ENCODE measurements at places on chromosomes 1 and 21. TPM values are rescaled to one million over a fixed set of nuclear protein-coding genes. Genes with fewer than 3 reads are reported as not detected.

Gene KIRREL1
- polyA plus RNA-seq, result 0.92 TPM

Gene ZNF697
- 0.60 TPM for polyA plus RNA-seq

Gene COL6A1
- 131 TPM for polyA plus RNA-seq

Gene PCP4
- 6.2 TPM for polyA plus RNA-seq

Gene ATP1A4
- not detected for polyA plus RNA-seq

Gene CDC42BPA
- 9.9 TPM for polyA plus RNA-seq

Gene TNNI3K
- polyA plus RNA-seq, result 3.0 TPM

Gene CYP4X1
- 0.60 TPM for polyA plus RNA-seq

Gene GBP3
- 66.4 TPM for polyA plus RNA-seq

Gene NUP210L
- not detected for polyA plus RNA-seq

Gene SYT14
- not detected for polyA plus RNA-seq

- H3K36me3 ChIP-seq, result no peaks in the 10 kb centered on the region
- no peak for DNase-seq
- H3K27me3 ChIP-seq, result no peaks in the 10 kb centered on the region
- H3K4me1 ChIP-seq, result no peaks in the 10 kb centered on the region
- no peak within 1 kb of the TSS for H3K4me3 ChIP-seq
- H3K27ac ChIP-seq, result no peak within 1 kb of the TSS
These were observed at the start of gene DMRTB1 for GRCh38 chr1:53459321-53460175. DMRTB1 (plus strand) TSS chr1:53459399; CDS start chr1:53459454, 55 bp downstream.

- H3K27me3 ChIP-seq, result no peaks in the 10 kb centered on the region
- H3K4me1 ChIP-seq, result no peaks in the 10 kb centered on the region
These were observed 6.6 kb downstream of the SELP start for GRCh38 chr1:169623132-169623926.

- peak overlapping the region; percentile 91 for H3K27ac ChIP-seq
- no peaks in the 10 kb centered on the region for H3K27me3 ChIP-seq
- DNase-seq, result no peak
- no peak overlapping the region for H3K4me3 ChIP-seq
- peaks cover 43% of the 10 kb centered on the region for H3K4me1 ChIP-seq
These were observed 4.1 kb downstream of the CSF1 start for GRCh38 chr1:109914587-109915240.

- peak; percentile 30 for DNase-seq
- H3K27ac ChIP-seq, result no peak overlapping the region
- no peaks in the 10 kb centered on the region for H3K4me1 ChIP-seq
- H3K4me3 ChIP-seq, result no peak overlapping the region
These were observed 333.6 kb downstream of the NPHP4 start for GRCh38 chr1:5658340-5659316.

DNA sequence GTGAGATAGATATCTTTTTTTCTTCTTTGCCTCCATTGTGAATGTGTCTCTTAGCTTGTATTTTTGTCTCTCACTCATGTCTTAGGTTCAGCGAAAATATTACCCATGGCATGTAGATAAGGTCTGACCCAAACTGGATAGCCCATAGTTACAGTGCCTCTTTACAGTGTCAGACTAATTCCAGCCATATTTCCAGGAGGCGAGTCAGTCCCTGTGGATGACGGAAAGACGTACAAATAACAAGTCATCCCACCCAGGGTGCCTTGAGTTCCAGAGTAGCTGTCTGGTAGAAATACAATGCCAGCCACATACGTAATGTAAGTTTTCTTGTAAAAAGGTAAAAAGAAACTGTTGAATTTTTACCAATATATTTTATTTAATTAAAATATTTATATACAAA lies 157.3 kb downstream of the ZNF281 start:
- H3K4me3 ChIP-seq, result no peak overlapping the region
- H3K27me3 ChIP-seq, result no peaks in the 10 kb centered on the region

GRCh38 chr1:176604461-176604860 lies 141.5 kb downstream of the PAPPA2 start:
- H3K4me3 ChIP-seq, result no peak overlapping the region
- DNase-seq, result no peak
- H3K27me3 ChIP-seq, result no peaks in the 10 kb centered on the region
- no peaks in the 10 kb centered on the region for H3K36me3 ChIP-seq
- no peaks in the 10 kb centered on the region for H3K4me1 ChIP-seq
- H3K27ac ChIP-seq, result no peak overlapping the region

- no peaks in the 10 kb centered on the region for H3K27me3 ChIP-seq
- DNase-seq, result no peak
- no peaks in the 10 kb centered on the region for H3K36me3 ChIP-seq
- H3K4me3 ChIP-seq, result no peak overlapping the region
These were observed 69.4 kb upstream of the TLR5 start for GRCh38 chr1:223212441-223212840.

GRCh38 chr21:29265690-29266479 lies 32.8 kb upstream of the BACH1 start:
- no peak overlapping the region for H3K4me3 ChIP-seq
- no peaks in the 10 kb centered on the region for H3K4me1 ChIP-seq
- H3K36me3 ChIP-seq, result no peaks in the 10 kb centered on the region
- no peak for DNase-seq

DNA sequence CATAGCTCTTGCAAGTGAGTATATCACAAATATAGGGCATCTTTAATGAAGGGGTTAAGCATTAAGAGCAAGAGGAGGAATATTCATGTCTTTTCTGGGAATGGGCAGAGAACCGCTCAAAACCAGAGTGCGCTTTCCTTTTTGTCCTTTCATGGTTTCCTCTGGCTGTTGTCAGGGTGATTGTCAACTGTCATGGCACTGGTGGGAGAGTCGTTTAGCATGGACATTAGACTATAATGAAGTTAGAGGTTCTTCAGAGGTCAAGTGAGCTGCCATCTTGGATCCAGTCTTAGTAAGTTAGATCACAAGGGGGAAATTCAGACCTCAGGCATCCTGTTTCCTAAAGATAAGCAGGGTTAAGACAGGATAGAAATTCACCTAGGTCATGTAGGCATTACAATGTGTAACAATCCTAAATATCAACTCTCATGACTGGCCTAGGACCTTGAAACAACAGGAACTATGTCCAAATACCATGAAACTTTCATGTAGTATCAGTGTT lies 12.1 kb upstream of the COA6 start:
- H3K36me3 ChIP-seq, result no peaks in the 10 kb centered on the region
- H3K27ac ChIP-seq, result no peak overlapping the region
- no peak for DNase-seq
- H3K4me1 ChIP-seq, result no peaks in the 10 kb centered on the region
- H3K27me3 ChIP-seq, result peaks cover 3% of the 10 kb centered on the region
- H3K4me3 ChIP-seq, result no peak overlapping the region

DNA sequence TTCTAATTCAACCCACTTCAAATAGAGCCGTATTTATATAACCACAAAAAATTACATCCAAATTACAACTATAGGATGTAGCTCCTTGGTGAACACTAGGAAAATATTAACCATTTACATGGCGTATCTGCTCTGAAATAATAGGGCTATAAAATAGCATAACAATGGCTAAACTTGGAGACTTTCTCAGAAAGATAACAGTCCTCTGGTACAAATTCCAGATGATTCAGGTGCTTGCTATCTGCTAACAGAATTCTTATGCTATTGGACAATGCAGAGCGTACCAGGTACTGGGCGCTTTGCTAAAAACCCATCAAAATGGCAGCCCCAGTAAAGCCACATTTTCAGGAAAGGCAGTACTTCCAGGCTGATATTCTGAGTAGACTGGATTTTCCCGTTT lies 209.7 kb upstream of the C8B start:
- H3K27me3 ChIP-seq, result no peaks in the 10 kb centered on the region
- no peaks in the 10 kb centered on the region for H3K4me1 ChIP-seq
- no peak overlapping the region for H3K4me3 ChIP-seq
- no peaks in the 10 kb centered on the region for H3K36me3 ChIP-seq
- H3K27ac ChIP-seq, result no peak overlapping the region
- no peak for DNase-seq

DNA sequence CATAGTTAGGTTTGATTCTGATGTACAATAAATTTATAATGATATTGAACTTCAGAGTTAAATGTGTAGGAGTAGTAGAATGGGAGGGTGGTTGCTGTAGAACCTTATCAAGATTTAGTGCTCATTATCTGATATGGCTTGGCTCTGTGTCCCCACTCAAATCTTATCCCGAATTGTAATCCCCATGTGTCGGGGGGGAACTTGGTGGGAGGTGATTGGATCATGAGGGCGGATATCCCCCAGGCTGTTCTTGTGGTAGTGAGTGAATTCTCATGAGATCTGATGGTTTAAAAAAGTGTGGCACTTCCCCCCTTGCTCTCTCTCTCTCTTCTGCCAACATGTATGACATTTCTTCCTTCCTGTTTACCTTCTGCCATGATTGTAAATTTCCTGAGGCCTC lies 265.5 kb downstream of the GRIK1 start:
- no peak overlapping the region for H3K27ac ChIP-seq
- H3K4me3 ChIP-seq, result no peak overlapping the region
- no peaks in the 10 kb centered on the region for H3K4me1 ChIP-seq
- no peaks in the 10 kb centered on the region for H3K36me3 ChIP-seq
- H3K27me3 ChIP-seq, result no peaks in the 10 kb centered on the region

- H3K4me3 ChIP-seq, result no peak overlapping the region
- no peak overlapping the region for H3K27ac ChIP-seq
- no peaks in the 10 kb centered on the region for H3K27me3 ChIP-seq
- no peaks in the 10 kb centered on the region for H3K36me3 ChIP-seq
- no peak for DNase-seq
These were observed 41.9 kb downstream of the RCSD1 start for GRCh38 chr1:167671727-167672511.

DNA sequence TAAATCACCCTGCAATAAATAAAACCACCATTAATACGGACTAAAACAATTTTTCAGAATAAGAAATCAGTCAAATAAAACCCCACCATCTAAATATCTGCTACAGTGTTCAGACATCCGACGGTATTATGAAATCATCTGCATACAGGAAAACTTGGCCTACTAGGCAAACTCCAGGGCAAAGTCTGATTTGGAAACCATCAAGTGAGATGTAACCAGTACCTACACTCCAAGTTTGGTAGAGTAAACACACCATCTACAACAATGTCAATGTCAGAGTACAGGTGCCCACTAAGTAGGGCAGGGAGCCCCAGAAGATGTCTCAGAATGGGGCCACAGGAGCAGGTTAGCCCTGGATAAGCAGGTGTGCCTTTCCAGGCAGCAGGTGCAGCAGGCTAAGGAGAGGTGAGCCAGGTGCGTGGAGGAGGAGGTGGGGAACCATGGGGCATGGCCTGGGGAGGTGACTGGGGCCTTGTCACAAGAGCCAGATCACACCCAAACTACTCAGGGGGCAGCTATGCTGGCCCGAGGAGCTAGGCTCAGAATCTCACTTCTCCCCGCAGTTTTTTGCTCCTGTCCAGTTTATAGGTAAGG lies 59.6 kb downstream of the CAPZB start:
- H3K27me3 ChIP-seq, result no peaks in the 10 kb centered on the region
- DNase-seq, result no peak
- H3K36me3 ChIP-seq, result no peaks in the 10 kb centered on the region
- H3K4me1 ChIP-seq, result peaks cover 100% of the 10 kb centered on the region
- H3K4me3 ChIP-seq, result no peak overlapping the region
- H3K27ac ChIP-seq, result peak overlapping the region; percentile 94

- no peaks in the 10 kb centered on the region for H3K4me1 ChIP-seq
- H3K36me3 ChIP-seq, result no peaks in the 10 kb centered on the region
- DNase-seq, result no peak
- no peak overlapping the region for H3K4me3 ChIP-seq
- H3K27ac ChIP-seq, result no peak overlapping the region
These were observed 212.4 kb downstream of the ZNF648 start for GRCh38 chr1:181849071-181849470.

- no peaks in the 10 kb centered on the region for H3K36me3 ChIP-seq
- peak; percentile 21 for DNase-seq
- H3K27me3 ChIP-seq, result no peaks in the 10 kb centered on the region
- no peak overlapping the region for H3K27ac ChIP-seq
- peaks cover 6% of the 10 kb centered on the region for H3K4me1 ChIP-seq
These were observed 2.7 kb downstream of the ETV3L start for GRCh38 chr1:157096881-157097280.

DNA sequence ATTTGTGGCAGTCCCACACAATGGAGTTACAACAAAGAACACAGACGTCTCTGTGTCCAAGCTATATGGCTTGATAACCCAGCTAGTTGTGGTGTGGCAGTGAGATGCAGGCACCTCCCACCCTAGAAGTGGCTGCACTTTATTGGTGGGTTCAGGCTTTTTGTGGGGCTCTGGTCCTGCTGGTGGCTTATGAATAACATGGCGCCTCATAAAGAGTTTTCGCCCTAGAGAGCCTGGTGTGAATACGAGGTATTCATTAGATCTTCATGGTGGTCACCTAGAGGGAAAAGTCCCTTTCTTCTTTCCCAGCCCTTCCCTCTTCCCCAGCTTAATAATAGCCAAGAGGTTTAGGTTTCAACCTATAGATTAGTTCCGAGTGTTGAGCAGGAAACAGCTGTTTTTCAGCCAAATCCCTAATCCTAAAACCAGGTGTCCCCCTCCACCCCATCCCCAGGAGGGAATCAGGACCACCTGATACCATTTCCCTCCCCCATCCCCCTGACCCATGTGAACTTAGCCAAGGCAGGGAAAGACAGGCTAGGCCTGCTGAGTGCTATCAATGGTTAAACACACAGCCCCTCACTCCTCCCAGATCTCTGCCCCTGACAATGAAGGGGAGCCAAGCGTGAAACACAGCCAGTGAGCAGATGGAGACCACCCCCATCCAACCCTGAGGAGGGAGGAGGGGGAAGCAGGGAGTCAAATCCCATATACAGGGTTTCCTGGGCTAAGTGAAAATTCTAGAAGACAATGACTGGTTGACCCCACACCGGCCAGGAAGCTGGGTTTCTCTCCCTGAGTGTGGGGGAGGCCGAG lies 58.2 kb downstream of the NFASC start:
- H3K36me3 ChIP-seq, result no peaks in the 10 kb centered on the region
- no peak overlapping the region for H3K4me3 ChIP-seq
- no peak overlapping the region for H3K27ac ChIP-seq
- no peaks in the 10 kb centered on the region for H3K27me3 ChIP-seq

DNA sequence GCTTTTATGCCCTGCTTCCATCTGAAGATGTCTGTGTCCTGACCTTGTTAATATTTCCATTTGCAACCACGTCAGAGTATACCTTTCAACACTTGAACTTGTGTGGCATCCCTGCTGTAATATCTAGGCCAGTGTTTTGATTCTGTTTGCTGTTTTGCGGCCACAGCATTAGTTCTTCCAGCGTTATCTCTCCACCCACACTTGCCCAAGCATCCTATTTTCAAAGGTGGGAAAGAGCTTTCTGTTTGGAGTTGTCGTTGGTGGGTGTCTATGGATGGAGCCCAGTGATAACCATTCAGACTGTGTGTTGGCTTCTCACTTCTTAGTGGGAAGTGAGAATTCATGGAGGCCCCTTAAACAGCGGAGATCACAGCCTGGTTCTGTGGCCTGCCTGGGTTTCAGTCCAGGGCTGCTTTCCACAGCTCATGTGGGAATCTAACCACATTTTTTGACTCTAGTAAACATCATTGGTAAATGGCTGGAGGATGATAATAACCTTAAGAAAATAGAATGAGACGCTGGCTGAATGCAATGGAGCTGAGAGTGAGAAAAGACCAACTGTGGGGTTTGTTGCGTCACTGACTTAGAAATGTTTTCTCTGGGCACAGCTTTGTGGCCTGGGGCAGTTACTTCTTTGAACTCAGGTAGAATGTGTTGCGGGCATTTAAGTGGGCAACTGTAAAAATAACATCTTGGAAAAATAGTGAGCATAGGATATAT lies 7.6 kb downstream of the TENT5C start:
- H3K27me3 ChIP-seq, result no peaks in the 10 kb centered on the region
- no peaks in the 10 kb centered on the region for H3K36me3 ChIP-seq
- H3K27ac ChIP-seq, result peak overlapping the region; percentile 86
- H3K4me1 ChIP-seq, result peaks cover 37% of the 10 kb centered on the region

- peaks cover 17% of the 10 kb centered on the region for H3K27me3 ChIP-seq
- no peak for DNase-seq
- no peak overlapping the region for H3K4me3 ChIP-seq
- H3K36me3 ChIP-seq, result no peaks in the 10 kb centered on the region
These were observed 69.2 kb upstream of the AJAP1 start for GRCh38 chr1:4585216-4585615.

GRCh38 chr1:154857441-154858215 lies 12.5 kb downstream of the KCNN3 start:
- no peaks in the 10 kb centered on the region for H3K4me1 ChIP-seq
- no peaks in the 10 kb centered on the region for H3K36me3 ChIP-seq
- H3K27ac ChIP-seq, result no peak overlapping the region
- no peak for DNase-seq
- no peaks in the 10 kb centered on the region for H3K27me3 ChIP-seq

All from sigmoid colon (tissue), 7 donors.